ENCODE measurements at places on chromosomes 1 and 21. TPM values are rescaled to one million over a fixed set of nuclear protein-coding genes. Genes with fewer than 3 reads are reported as not detected.

- no peak for DNase-seq
Observed at GRCh38 chr1:19528438-19528837, 43.1 kb upstream of the CAPZB start.

DNA sequence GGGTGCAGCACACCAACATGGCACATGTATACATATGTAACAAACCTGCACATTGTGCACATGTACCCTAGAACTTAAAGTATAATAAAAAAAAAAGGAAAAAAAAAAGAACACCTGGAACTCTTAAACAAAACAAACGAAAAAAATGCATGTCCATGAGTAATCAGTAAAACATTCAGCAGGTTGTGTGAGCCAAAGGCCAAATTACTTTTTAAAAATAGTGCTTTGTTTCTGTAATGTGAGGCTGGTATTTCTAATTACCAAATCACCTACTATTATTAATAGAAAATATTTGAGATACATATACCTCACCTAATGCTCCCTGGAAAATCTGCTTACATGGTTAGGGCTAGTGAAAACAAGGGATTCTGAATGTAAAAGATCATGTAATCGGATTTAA lies 294.4 kb upstream of the NR5A2 start:
- DNase-seq: no peak

GRCh38 chr1:183730107-183730724 lies 74.7 kb upstream of the RGL1 start:
- DNase-seq: no peak

- peak; percentile 77 for DNase-seq
Observed at GRCh38 chr1:119136401-119136800, 4.1 kb downstream of the WARS2 start.

DNA sequence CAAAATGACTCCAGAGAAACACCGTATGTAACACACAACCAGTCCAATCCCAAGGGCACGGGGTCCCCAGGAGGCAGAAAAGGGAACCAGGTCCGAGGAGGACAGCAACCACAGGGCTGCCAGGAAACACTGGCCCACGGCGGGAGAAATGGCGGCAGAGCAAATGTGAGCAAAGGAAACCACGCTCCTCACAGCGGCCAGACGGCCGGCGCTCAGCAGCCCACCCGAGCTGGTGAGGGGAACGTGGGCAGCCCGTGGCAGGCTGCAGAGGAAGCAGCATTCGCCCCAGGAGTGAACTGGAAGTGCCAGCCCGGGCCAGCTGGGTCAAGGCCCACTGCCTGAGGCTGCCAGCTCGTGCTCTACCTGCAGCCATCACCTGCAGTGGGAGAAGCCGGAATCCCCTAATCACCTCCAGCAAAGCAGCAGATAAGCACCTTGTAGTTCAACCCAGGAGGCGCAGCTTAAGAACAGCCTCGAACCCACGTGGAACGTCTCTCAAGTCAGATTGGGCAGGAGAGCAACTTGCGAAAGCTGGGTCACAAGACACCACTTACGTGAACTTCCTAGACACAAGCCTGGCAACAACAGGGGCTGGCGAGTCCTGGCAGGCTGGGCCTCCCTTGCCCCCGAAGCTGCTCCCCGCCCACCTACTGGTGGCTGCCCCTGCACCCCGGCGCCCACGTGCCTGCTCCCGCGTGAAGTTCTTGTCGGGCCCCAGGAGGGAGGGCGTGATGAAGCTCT lies 6.7 kb downstream of the SLC19A1 start:
- no peak for DNase-seq

- DNase-seq: no peak
Observed at GRCh38 chr1:47797575-47797974, 199.6 kb downstream of the TRABD2B start.

DNA sequence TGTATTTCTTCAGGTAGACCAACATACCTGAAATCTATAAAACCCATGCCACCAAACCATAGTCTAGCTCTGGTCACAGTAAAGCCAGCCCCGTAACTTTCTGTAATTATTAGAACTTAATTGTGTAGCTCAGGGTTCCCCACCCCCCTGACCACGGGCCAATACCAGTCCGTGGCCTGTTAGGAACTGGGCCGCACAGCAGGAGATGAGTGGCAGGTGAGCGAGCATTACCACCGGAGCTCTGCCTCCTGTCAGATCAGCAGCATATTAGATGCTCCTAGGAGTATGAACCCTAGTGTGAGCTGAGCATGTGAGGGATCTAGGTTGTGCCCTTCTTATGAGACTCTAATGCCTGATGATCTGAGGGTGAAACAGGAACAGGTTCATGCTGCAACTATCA lies 14.6 kb downstream of the TENT5C start:
- DNase-seq: no peak

GRCh38 chr1:161182214-161182613 lies 4.9 kb upstream of the B4GALT3 start:
- DNase-seq: peak; percentile 70

AMY2A gene
- not detected for total RNA-seq

PYHIN1 gene
- total RNA-seq: not detected

DDR2 gene
- 23.9 TPM for total RNA-seq

TMEM240 gene
- 0.11 TPM for total RNA-seq

KCNE2 gene
- not detected for total RNA-seq

TRIM67 gene
- 0.17 TPM for total RNA-seq

All from Daoy (cell line).